ENCODE measurements at places on chromosomes 2 and 18.

DNA sequence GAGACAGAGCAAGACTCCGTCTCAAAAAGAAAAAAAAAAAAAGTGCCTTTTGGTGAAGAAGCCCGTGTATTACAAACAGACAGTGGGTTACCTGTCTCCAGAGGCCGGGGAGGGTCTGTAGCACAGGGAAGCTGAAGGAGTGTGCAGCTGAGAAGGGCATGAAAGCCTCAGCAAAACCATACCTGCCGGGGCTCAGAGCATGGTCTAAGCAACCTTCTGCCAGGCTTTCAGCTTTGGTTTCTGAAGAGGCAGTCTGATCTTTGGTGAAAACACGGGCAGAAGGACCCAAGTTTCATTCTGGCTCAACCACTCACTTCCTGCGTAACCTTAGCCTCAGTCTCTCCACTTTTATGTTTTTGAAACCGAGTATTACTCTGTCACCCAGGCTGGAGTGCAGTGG, 21.5 kb downstream of the SH2D6 start:
- DNase-seq: no peak

GRCh38 chr2:198411936-198412335, 607.5 kb downstream of the PLCL1 start:
- DNase-seq: no peak

DNA sequence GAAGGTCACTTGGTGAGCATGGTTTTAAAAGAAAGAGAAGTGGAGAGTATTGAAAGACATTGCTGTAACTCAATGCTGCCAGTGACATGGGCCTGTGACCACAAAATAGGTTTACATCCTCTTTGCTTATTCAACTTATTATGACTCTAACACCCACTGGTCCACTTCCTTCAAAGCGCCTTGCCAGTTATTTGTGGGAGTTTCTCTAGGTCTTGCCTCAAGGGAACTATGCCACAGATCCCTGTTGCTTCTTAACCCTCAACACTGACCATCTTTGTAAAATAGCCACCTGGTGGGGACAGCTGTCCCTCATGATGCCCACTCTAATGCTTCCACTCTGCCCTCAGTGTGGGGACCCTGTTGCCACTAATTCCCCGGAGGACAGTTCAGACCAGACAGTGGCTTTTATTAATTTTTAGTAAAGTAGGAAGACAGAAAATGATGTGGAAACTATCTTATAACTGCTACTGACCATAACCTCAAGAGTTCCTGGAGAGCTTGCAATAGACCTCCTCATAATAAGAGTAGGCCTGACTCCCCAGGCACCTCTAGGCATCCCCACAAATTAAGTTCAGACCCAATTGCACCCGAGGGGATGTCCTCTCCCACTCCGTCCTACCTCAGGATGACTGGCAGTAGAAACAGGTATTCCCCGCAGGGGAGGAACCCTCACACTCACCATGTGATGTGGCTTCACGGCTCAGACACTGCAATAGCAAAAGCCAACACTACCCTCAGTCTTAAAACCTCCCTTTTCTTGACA, 31.3 kb upstream of the SLC25A52 start:
- no peak for DNase-seq

GRCh38 chr2:221001381-221001801, 570.7 kb downstream of the EPHA4 start:
- no peak for DNase-seq

GRCh38 chr18:13407484-13407883, 188.9 kb downstream of the LDLRAD4 start:
- no peak for DNase-seq

DNA sequence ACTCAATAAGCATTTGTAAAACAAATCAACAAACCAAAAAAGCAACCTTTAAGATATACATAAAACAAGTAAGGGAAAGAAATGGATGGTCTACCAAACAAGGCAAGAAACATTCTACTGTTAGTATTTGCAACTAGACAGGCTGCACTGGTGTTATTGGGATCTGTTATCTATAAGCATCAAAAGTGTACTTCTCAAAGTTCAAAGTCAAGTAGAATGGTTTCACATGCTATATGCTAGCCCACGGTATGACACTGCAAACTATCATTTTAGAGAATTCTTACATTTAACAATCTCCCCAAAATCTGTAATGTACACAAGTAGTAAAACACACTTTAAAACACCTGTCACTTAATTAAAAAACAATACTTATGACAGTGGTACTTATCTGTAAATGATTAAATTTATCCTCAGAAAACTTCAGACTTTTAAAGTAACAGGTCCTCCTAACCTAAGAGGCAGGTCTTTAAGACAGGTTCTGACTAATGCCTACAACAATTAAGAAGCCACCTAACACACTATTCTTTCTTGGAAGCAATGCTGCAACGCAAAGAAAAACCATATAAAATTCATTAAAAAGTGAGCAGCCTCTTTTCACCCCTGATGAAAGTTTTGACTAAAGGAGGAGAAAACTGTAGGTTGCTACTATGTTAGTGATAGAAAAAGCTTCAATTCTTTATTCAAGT, 34.8 kb downstream of the SMAD2 start:
- DNase-seq: no peak

- no peak for DNase-seq
Observed at GRCh38 chr18:11052800-11053199, 96.6 kb downstream of the PIEZO2 start.

DNA sequence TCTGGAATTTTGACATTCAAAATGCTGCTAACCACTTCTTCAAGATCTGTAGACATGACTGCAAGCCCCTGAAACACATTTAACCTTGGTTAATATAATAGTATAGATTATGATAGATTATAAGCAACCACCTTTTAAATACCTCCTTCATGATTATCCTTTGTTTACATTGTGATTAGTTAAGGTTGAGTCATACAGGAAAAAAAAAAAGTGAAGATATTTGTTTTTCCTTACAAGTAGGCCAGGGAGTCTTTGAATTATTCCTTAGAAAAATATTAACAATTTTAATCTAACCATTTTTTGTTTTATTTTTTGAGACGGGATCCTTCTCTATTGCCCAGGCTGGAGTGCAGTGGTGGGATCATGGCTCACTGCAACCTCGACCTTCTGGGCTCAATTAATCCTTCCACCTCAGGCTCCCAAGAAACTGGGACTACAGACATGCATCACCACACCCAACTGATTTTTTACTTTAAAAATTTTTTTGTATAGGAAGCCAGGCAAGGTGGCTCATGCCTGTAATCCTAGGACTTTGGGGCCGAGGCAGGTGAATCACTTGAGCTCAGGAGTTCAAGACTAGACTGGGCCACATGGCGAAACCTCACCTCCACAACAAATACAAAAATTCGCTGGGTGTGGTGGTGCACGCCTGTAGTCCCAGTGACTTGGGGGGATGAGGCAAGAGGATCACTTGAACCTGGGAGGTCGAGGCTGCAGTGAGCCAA, 99.4 kb downstream of the SLC39A10 start:
- DNase-seq: no peak

- no peak for DNase-seq
Observed at GRCh38 chr2:149037851-149038250, 648 bp upstream of the LYPD6B start.

DNA sequence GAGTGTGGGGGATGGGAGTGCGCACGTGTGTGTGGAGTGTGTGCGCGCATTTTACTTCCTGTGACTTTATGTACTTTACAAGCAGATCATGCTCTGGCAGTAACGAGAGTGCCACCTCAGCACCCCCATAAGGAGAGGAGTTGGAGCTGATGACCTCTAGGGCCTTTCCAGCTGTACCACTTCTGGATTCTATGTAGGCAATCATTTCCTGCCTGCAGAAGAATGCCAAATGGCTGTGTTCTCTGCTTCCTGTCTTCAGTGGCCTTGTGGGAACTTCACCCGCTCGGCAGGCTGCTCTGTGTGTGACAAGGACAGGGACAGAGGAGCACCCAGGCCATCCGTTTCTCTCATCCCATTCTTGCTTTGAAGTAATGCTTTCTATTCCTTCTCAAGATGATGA, 22.8 kb upstream of the ZNF385B start:
- no peak for DNase-seq

DNA sequence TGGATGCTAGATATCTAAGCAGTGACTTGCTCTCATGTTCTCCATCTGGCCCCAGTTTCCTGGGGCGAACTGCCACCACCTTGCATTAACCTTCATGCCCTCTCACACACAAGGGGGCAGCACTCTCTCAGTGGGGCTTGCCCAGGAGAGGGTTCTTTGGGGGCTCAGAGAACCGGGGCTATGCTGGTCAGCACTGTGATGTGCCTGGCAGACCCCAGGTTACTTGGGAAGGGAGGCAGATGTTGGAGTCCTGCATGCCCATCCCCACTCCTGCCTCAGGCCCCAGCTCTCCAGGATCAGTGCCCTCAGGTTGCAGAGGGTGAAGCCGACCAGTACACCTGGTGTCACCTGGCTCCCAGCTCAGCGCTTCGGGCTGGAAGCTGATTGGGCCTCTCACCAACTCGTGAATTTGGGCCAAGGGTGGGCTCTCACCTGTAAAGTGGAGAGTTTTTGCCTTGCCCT, 396.2 kb upstream of the HS6ST1 start:
- DNase-seq: no peak

DNA sequence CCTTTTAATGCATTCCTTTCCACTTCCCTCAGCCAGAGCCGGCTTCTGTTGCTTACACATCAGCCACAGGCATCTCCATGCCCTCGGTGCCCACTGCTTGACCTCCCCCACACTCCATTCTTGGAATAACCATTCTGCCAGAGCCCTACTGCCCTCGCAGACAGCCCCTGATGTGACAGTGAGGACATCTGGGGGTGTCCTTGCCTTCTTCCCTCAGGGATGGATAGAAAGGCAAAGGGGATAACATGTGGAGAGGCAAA, 6.4 kb upstream of the NPPC start:
- DNase-seq: no peak

DNA sequence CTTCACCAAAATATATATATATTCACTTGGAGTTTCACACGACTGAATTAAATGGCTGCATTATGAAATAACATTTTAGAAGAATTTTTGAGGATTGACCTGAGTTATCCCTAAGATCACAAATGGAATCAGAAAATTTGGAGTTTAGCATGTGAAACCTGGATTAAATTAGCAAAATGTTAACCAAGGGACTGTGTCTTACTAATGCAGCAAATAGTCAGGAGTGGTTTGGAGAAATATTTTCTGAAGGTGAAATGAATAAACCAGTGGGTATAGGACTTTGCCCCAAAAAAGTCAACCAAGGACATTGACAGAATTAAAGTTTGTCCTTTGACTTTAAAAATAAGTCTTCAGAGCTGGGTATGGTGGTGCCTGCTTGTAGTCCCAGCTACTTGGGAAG, 111.2 kb downstream of the PRPF40A start:
- no peak for DNase-seq

DNA sequence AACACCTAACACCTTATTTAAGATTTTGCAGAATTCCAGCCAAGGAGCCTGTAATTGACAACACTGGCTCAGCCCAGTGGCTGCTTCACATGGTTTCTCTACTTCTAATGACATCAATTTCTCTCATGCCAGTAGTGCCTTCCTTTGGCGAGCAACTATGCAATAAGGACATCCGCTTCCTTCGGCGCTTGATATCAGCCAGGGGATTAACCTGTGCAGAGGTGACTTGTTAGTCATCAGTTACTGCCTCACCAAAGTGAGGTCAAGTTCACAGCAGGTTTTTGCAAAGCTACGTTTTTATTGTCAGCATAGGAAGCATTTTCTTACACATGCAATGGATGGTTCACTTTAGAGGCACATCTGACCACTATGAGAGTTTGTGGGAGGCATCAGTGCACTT, 24.0 kb upstream of the EDAR start:
- no peak for DNase-seq

GRCh38 chr2:147331790-147332419, 512.9 kb upstream of the ACVR2A start:
- DNase-seq: peak; percentile 8

DNA sequence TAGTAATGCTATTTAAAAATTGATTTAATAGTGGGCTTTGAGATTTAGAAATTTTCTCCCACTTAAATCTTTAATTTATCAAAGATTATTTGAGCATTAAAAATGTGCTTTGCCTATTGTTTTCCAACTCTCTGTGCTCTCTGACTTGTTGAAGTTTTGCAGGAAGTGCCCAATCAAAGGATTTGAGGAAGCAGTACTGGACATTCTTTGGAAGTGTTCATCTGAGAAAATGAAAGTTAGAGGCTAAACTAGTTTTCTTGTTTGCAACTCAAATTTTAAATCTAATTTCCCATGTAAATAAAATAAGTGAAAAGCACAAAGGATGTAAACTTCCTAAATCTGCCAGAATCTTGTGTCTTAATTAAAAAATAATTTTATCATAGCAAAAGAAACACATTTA, 89.1 kb downstream of the CAMKMT start:
- no peak for DNase-seq

GRCh38 chr2:66346231-66346664, 88.7 kb upstream of the MEIS1 start:
- no peak for DNase-seq

DNA sequence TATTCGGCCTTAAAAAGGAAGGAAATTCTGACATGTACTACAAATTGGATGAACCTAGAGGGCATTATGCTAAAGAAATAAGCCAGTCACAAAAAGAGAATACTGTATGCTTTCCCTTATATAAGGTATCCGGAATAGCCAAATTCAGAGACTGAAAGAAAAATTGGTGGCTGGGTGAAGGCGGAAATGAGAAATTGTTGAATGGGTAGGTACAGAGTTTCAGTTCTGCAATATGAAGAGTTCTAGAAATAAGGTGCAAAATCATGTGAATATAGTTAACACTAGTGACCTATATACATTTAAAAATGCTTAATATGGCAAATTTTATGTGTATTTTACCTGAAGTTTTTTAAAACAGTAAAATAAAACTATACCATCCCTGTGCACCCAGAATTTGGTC, 43.1 kb downstream of the RMP24 start:
- DNase-seq: no peak

- DNase-seq: no peak
Observed at GRCh38 chr2:72130659-72131360, 16.9 kb downstream of the CYP26B1 start.

- DNase-seq: no peak
Observed at GRCh38 chr2:187581125-187581896, 27.1 kb upstream of the TFPI start.

DNA sequence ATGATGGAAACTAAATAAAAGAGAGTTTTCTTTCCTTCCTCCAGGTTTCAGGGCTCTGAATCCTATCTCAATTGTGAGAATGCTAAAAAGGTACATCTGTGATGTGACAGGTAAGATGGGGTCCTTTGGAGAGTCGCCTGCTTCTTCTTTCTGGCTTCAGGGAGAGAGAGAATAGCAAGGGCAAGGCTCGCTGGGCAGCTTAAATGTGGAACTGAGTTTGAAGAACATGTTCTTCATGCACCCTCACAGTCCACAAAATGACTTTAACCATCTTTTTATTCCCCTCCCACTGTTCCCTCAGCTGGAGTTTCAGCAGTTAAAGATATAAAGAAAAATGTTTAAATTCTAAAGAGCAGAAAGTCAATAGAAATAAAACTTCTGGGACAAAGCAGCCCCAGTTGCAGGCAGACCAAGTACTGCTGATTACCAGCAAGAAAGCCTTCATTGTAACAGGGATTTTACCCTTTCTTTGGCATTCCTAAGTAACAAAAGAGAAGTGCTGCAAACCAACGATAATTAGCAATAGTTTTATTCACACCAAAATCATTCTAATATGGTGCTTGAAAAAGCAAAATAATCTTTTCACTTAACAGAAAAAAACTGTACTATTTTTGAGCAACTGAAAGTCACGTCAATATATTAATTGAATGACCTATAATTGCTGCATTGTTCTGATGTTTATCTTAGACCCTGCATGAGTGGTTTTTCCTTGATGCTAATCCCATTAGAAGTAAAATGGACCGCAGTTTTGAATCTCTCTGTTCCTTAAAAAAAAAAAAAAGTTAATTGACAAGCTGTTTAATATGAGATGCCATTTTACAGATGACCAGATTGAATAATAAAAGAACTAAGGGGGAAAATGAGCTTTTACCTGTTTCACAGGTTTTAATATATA, 61.5 kb downstream of the LRP2 start:
- DNase-seq: no peak

- DNase-seq: no peak
Observed at GRCh38 chr2:230924470-230925341, at the start of gene GPR55. GPR55 (minus strand) TSS chr2:230925242; CDS start chr2:230910962, 14,280 bp downstream.
